ENCODE measurements at places on chromosomes 5 and 9.

DNA sequence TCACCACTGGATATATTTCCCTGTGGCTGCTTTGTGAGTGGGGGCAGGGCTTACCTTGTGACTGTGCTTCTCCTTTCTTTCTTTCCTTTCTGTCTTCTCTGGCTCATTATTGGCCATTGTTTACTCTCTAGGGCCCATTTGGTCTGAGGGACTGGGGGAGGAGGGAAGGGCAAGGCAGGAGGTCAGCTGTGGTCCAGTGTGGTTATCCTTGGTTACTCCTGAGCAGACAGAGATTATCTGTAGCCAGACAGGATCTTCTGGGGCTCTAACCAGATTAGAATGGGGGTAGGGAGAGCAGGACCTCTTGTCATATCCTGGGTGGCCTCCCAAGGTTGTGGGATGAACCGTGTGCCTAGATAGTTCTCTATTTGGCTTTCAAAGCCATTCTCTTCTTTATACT, 71.2 kb downstream of the ANKRD55 start:
- DNase-seq, result no peak

DNA sequence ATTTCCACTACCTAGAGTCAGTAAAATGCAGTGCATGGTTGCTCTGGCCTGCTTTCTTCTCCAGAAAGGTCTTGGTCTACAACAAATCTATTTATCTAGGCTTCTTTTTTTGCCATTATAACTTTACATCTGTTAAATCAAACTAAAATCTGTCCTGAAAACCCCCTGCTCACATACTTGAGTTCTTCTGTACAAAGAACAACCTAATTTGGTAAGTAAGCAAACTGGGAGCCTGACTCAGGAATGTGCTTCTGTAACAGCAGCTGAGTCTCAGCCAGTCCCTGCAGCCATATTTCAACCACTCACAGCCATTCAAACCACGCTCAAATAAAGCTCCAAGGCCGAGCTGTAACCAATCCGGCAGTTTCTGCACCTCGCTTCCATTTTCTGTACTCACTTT, 95.8 kb downstream of the PLPP1 start:
- no peak for DNase-seq

- no peak for DNase-seq
Measured at GRCh38 chr9:4743131-4743875, 2.3 kb upstream of the AK3 start.

- DNase-seq, result no peak
Measured at GRCh38 chr5:80192507-80193241, 63.2 kb downstream of the SERINC5 start.

GRCh38 chr5:179788193-179788854, 5.5 kb upstream of the LTC4S start:
- DNase-seq, result no peak

DNA sequence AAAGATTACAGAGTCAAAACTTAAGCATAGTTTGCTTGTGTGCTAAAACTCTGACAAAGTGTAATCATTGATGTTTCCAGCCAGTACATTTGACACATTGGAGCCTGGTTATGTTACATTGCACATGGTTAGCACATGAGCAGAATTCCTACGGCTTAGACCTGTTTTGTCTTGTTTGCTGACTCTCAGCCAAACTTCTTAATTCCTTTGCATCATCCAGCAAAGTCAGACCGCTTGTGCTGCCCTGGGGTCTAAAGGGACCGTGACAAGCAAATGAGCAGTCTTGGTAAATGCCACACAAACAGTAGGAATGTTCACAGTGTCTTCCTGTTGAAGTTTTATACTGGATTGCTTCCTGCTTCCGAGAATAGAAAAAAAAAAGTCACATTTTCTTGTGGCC, 72.0 kb upstream of the ENTREP1 start:
- no peak for DNase-seq

GRCh38 chr5:141945511-141946051, 12.4 kb downstream of the PCDH12 start:
- no peak for DNase-seq

- DNase-seq, result peak; percentile 42
Measured at GRCh38 chr5:7094626-7095025, 301.3 kb upstream of the ADCY2 start.
